Thyroid gland (tissue), 4 donors: ENCODE measurements at places on chromosomes 11 and 22. TPM values are rescaled to one million over a fixed set of nuclear protein-coding genes. Genes with fewer than 3 reads are reported as not detected.

DNA sequence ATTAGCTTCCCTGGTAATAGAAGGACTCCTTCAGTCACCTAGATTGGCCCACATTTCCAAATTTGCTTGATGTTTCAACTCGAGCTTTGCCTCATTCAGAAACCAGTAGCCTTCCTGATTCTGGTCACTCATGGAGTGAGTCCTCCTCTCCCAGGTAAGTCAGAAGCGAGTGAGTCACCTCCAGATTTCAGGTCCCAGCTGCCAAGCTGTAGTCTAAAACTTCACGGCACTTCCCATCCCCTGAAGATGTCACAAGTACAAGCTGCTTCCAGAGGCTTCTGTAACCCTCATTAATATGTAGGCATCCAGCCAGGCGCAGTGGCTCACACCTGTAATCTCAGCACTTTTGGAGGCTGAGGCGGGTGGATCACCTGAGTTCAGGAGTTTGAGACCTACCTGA, 23.5 kb downstream of the ARHGAP8 start:
- no peak for DNase-seq
- no peaks in the 10 kb centered on the region for H3K36me3 ChIP-seq
- H3K27me3 ChIP-seq = no peaks in the 10 kb centered on the region
- no peak overlapping the region for H3K27ac ChIP-seq
- H3K4me1 ChIP-seq = peaks cover 10% of the 10 kb centered on the region

DNA sequence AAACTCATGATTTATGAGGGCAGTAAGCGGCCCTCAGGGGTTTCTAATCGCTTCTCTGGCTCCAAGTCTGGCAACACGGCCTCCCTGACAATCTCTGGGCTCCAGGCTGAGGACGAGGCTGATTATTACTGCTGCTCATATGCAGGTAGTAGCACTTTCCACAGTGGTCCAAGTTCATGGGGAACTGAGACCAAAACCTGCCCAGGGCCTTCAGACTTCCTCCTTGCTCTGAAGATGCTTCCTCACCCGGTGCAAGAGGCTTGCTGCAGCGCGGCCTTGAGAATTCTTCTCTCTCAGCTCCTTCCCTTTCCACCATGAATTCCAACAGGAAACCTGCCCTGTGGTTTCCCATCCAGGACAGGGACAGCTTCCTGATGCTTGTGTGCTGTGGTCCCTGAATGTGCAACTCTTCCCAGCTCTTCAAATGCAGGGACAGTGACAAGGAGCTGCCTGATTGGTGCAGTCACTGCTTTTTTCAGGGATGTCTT, 53.9 kb downstream of the GGTLC2 start:
- H3K27me3 ChIP-seq = no peaks in the 10 kb centered on the region
- H3K36me3 ChIP-seq = no peaks in the 10 kb centered on the region
- no peak overlapping the region for H3K27ac ChIP-seq
- no peaks in the 10 kb centered on the region for H3K4me1 ChIP-seq

The ARHGAP8 gene
- total RNA-seq = 24.8 TPM

The LYVE1 gene
- 98.1 TPM for total RNA-seq

The EMID1 gene
- 17.2 TPM for total RNA-seq
